ENCODE measurements at places on chromosomes 1 and 21. TPM values are rescaled to one million over a fixed set of nuclear protein-coding genes. Genes with fewer than 3 reads are reported as not detected.
A peak's percentile ranks its signal among the peaks of the same experiment; 100 is the strongest.

GRCh38 chr1:248828845-248829244, 3.1 kb upstream of the SH3BP5L start:
- DNase-seq = no peak

- no peak for DNase-seq
Observed at GRCh38 chr1:175067362-175068106, at the start of gene TNN. Gene TNN, plus strand, starts transcription at chr1:175067833. Its CDS starts 9,586 bp downstream, at chr1:175077419.

- DNase-seq = no peak
Observed at GRCh38 chr1:201064806-201065205, 41.3 kb upstream of the KIF21B start.

GRCh38 chr1:68346188-68346808, 103.5 kb downstream of the RPE65 start:
- DNase-seq = peak; percentile 18

- no peak for DNase-seq
Observed at GRCh38 chr1:162987866-162988265, 81.3 kb upstream of the RGS4 start.

- DNase-seq = peak; percentile 40
Observed at GRCh38 chr1:39269791-39270342, 65.4 kb downstream of the MACF1 start.

DNA sequence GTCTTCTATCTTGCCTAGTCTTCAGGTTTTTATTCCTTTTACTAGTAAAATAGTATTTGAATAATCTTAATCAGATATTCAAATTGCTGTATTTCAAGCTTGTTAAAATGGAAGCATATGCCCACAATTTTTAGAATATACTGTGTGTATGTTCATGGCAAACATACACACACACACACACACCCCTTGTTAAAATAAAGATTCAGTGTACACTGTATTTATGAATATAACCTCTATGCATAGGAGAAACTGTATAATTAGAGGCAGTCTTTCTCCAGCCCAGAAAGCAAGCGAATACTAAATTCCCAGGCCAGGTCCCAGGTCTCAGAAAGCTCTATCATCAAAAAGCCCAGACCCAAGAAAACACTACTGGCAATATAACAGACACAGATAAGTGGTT, 57.8 kb downstream of the JAK1 start:
- no peak for DNase-seq

DNA sequence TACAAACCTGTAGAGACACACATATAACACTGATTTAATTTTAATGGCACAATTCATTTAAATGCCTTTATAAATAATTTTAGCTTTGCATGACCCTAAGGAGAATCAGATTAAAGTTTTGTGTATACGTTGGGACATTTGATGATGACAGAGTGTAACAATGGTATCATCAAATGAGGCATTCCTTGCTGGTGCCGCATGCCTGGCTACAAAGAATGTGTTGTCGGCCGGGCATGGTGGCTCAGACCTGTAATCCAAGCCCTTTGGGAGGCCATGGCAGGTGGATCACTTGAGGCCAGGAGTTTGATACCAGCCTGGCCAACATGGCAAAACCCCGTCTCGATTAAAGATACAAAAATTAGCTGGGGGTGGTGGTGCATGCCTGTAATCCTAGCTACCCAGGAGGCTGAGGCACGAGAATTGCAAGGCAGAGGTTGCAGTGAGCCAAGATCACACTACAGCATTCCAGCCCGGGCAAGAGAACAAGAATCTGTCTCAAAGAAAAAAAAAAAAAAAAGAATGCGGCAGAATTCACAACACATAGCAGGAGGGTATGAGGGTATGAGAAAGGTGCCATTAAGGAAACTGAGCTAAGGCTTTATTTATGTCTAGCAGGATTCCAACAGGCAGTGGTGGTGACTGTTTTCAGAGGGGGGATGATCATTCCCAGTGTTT, 58.9 kb downstream of the PTPN14 start:
- no peak for DNase-seq

DNA sequence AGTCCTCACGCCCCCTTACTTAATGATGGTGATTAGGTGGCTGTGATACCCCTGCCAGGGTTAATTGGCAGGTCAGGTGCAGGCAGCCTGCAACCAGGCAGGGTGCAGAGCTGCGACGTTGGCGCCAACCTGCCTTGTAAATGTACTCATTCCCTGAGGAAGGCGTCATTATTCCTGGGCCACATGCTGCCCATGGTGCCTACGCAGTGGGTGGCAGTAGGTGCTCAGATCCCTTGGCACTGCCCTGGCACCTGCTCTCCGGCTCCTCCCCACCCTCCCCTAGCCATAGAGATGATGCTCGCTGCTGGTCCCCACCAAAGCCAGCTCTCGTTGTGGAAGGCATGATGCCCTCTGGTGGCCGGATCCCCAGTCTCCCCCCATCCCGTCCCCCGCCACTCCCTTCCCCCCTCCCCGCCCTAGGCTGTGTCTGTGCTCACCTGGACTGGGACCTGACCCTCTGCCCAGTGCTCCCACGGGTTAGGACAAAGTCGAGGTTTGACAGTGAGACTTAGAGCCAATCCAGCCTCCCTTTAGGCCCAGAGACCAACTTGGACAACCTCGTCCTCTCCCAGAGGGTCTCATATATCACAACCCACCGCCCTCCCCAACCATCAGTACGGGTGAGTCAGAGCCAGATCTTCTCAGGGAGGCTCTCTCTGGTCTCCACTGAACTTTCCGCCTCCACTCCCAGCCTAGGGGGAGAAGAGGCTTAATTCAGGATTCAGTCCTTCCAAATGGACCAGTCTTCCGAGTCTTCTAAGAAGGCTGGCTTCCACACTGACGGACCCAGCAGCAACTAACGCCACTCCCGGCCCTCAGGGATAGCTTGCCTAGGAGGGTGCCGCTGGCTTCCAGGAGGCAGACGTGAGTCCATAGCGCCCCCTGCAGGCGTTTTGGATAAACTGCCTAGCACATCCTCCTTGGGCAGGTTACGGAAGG, 5.7 kb downstream of the KRTCAP2 start:
- peak; percentile 82 for DNase-seq

DNA sequence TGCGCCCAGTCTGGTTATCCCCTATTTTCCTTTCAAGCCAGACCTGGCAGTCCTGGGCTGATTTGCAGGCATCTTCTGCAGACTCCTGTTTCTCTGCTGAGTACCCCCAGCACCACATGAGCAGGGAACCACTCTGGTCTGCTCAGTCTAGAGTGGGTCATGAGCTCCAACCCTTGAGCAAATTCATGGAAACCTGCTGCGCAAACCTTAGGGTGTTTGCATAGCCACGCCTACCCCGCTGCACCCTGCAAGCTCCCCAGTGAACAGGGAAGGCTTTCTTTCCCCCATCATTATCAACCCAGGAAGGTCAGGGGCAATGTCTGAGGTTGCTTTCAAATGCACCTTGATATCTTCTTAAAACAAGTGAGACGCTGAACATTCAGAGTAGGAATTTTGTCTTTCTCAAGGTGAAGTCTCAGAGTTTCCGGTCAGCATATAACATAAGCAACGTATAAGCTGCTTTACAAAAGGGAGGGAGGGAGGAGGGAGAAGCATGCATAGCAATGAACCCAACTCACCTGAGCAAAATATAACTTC, 11.1 kb upstream of the KCNE1 start:
- no peak for DNase-seq

DNA sequence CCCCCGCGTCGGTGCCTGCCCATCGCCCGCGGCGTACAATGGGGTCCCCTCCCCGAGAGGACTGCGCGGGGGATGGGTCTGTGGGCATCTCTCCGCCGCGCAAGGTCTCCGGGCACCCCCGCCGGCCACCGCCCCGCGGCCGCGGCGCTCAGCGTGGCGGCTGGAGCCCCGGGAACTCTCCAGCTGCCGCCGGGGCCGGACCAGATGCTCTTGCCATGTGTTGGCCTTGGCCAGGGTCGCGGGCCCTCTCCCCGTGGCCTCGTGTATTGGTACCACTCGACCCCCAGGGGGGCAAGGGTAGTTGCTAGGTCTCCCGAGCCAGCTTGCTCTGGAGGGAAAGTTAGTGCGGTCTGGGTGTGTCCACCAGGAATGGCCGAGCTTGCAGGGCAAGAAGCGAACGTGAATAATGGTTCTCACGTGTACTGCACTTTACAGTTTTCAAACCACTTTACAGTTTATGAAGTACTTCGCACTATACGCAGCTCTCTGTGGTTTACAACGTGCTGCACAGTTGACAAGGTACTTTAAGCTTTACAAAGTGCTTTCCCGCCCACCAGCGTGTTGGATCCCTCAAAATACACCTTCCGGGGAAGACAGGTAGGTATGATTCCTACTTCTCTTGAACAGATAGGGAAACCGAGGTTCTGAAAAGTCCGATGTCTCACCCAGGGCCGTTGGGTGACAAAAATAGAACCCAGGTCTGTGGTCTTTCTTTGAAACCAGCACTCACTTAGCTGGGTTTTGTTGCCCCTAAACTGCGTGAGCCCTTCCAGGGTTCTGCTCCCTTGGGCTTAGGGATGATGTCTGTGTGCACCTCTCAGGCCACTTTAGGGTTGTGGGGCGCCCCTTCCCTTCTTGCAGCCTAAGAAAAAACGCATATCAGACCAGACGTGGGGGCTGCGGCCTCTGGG, 1.2 kb downstream of the EPHB2 start:
- DNase-seq = no peak

- DNase-seq = no peak
Observed at GRCh38 chr1:203296460-203297073, 8.8 kb upstream of the BTG2 start.

GRCh38 chr1:248905662-248906008, 400 bp upstream of the PGBD2 start:
- DNase-seq = no peak

- no peak for DNase-seq
Observed at GRCh38 chr1:155071701-155072100, 6.9 kb upstream of the EFNA3 start.

GRCh38 chr1:169259816-169260215, 107.8 kb downstream of the NME7 start:
- no peak for DNase-seq

DNA sequence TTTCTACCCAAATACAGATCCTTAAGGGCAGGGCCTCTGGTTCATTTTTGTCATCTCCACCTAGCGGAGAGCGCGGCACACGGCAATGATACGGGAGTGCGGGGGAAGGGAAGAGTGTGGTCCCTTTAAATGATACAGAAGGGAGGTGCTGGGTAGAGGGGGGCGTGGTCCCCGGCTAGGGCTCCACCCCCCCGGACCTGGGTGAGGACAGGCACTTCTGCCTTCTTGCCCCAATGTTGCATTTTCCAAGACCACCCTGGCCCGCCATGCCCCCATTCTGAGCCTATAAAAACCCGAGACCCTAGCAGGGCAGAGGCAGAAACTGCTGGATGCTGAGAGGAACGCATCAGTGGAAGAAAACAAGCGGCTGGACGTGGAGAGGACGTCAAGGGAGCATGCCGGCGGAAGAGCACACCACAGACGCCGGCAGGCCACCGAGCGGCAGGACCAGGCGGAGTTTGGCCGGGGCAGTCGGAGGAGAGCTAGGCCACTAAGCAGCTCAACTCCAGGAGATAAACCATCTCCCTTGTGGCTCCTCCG, 30.0 kb downstream of the LRRC3 start:
- DNase-seq = no peak

DNA sequence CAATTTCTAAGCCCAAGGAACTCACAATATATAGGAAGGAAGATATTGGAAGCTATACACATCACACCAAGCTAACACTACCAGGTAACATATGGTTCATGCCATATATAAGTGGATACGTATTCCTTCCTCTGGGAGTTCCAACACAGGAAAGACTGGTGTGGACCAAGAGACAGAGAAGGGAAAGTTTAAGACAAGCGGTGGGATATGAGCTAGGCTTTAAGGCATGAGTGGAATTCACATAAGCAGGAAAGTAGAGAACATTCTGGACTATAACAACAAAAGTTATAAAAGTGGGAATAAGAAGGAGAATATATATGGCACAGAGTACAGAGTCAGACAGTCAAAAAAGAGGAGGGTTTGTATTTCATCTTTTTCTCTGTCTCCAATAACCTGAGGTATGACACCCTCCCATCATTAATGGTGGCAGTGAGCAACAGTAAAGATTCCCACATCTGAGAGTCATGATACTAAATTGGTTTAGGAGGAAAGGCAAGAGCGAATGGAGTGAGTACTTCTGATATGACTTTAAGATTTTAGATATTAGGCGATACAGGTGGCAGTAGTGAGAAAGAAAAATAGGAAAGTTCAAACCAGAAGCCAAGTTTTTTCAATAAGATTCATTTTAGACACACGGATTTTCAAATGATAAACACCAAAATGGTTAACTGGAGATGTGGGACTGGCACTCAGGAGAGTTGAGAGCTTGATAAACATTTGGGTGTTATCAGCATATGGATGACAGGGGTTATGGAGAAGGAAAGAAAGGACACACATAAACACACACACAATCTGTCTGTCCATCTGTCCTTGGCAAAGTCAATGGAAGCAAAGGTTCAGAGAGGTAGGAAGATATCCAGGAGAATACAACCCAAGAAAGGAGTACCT, 87.4 kb upstream of the TTC39A start:
- DNase-seq = no peak

GRCh38 chr21:33229784-33230544, at the start of gene IFNAR2:
Gene IFNAR2, plus strand, starts transcription at chr21:33229938. Its CDS starts 11,985 bp downstream, at chr21:33241923.
- peak; percentile 77 for DNase-seq

DNA sequence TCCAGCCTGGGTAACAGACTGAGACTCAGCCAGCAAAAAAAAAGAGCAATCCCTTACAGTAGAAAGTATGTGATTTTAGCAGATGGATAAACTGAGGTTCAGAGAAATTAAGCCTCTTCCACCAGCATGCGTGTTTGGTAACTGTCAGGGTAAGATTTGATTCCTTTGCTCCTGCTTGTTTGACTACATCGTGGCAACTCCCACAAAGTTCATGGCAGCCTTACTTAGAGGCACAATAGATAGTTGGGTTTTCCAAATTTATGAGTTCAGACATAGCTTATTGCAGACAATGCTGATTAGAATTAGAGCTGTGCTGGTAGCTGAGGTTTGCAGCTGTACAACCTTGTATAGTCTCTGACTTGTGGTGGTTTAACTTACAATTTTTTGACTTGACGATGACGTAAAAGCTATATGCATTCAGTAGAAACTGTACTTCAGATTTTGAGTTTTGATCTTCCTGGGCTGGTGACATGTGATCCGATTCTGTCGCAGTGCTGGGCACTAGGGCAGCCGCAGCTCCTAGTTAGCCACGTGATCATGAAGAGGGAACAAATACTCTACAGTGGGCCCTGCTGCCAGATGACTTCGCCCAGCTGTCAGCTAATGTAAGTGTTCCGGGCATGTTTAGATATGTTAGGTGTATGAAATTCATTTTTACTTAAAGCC, 167.8 kb downstream of the DHRS3 start:
- no peak for DNase-seq

DNA sequence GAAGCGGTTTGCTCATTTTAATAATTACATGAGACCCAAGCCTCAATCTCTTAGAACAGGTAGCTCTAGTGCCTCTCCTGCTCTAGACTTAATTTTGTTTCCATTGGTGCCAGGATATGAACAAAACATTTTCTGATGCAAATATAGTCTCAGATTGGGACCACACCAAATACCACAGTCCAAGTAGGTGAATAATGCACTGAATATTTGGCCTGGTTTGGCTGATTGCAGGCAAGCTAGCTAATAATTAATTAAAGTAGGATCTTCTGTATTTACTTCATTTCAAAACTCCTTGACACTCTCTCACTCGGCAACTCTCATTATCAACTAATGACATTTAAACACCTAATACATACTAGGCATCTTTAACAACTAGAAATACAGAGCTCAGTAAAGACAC, 219.6 kb downstream of the LTN1 start:
- DNase-seq = no peak

- DNase-seq = no peak
Observed at GRCh38 chr1:208270651-208271141, 26.5 kb upstream of the PLXNA2 start.

Gene SLC6A17
- polyA plus RNA-seq = 0.83 TPM

Gene MTARC1
- 5.7 TPM for polyA plus RNA-seq

Gene PLPPR4
- polyA plus RNA-seq = 8.8 TPM

Gene FCRLB
- 0.49 TPM for polyA plus RNA-seq

Gene SDCCAG8
- polyA plus RNA-seq = 20.2 TPM

Gene HSD11B1
- not detected for polyA plus RNA-seq

Gene HTR6
- not detected for polyA plus RNA-seq

Gene CD1C
- 0.86 TPM for polyA plus RNA-seq

Gene CNKSR1
- polyA plus RNA-seq = 2.5 TPM
